ENCODE measurements at places on chromosomes 4 and X.

GRCh38 chr4:53558065-53558801 is 33.1 kb downstream of the LNX1 start:
- no peak for DNase-seq

DNA sequence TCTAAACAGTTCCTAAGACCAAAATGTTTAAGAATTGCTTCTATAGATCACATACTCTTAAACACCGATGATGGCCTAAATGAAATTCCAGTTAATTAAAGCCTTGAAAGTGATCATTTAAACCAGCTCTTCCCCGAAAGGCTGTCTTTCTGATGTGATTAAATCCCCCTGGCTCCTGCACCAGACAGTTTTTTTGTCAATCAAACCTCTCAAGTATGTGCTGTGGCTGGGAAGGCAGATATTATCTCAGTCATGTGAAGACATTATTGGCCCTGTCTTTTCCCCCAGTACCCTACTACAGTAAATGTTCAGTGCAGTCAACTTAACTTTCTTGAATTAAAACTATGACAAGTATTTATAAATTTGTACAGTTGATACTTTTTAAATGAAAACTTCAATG is 121.0 kb upstream of the MYOZ2 start:
- DNase-seq, result no peak

- DNase-seq, result no peak
Measured at GRCh38 chrX:71919431-71919830, 8.8 kb downstream of the NHSL2 start.

DNA sequence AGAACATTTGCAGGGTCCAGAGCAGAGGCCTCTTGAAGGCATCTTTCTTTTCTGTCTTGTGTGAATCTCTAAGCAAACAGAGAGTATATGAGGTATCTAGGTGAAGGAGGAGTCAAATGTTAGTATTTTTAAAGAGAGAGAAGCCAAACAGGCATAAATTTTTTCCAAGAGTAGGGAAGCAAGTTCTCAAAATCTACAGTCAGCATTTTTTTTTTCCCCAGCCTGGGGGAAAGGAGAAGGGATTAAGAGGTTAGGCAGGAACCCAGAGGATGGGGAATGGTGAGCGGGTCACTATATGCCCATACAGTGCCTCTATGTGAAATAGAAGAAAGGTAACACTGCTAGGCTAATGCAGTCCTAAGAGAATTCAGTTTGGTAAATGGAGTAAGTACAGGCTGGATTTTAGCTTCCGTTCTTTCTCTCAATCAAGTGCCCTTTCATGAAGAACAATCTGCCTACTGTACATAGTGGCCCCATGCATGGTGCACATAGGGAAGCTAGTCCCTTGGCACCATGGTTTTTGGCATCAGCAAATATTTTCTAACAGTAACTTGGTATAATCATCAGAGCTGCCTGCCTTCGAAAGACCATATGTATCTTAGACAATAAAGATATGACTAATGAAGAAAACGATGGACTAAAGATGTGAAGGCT is 163.1 kb upstream of the MAB21L2 start:
- no peak for DNase-seq

GRCh38 chr4:75229806-75230570 is 284.2 kb downstream of the RCHY1 start:
- DNase-seq, result no peak

DNA sequence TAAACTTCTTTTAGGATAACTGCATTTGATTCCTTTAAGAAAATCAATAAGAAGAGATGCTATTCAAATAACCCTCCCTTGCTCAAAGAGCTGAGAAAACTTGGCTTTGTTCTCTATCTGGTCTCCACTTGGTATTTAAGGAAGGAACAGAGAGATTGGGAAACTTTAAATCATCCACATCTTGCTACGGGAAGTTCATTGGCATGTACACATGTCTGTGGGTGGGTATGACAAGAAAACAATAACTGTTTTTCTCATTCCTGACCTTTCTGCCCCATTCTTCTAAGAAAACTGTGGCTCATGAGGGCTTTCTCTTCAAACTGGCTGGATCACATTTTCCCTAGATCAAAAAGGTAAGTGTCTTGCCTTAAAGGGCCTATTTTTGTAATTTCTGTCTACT is 6.0 kb downstream of the SEL1L3 start:
- DNase-seq, result no peak
